Vagina (tissue), 2 donors: ENCODE measurements at places on chromosomes 4 and X.

DNA sequence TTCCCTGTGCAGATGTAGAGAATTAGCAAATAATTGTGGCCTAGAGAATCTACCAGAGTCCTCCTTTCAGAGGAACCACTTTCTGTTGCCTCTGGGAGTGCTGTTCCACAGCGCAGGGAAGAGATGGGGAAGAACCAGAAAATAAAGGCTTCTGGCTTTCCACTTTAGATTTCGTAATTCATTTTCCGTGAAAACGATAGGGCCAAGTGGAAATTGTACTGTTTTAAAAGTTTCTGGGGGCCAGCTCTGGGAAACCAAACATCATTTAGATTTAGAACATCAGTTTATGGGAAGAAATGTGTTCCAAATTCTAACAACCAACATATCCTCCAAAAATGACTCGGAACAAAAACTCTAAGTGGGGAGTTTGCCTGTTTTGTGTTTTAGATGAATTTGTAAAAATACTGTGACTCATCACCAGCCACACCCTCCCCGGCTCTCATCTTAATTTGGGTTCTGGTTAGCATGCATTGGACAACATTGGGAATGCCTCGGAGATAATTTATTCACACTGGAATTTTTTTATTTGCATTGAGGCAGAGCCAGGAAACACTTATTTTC lies 65.2 kb upstream of the LNX1 start:
- H3K27ac ChIP-seq: peak overlapping the region; percentile 78
- H3K36me3 ChIP-seq: no peaks in the 10 kb centered on the region
- peaks cover 65% of the 10 kb centered on the region for H3K4me1 ChIP-seq

GRCh38 chr4:53510321-53510720 lies 81.0 kb downstream of the LNX1 start:
- H3K27me3 ChIP-seq: no peaks in the 10 kb centered on the region
- no peak overlapping the region for H3K4me3 ChIP-seq
- H3K36me3 ChIP-seq: no peaks in the 10 kb centered on the region
- no peak overlapping the region for H3K27ac ChIP-seq
- no peak for DNase-seq

- no peak for DNase-seq
- no peak overlapping the region for H3K27ac ChIP-seq
- H3K27me3 ChIP-seq: no peaks in the 10 kb centered on the region
- H3K4me1 ChIP-seq: no peaks in the 10 kb centered on the region
- H3K36me3 ChIP-seq: no peaks in the 10 kb centered on the region
These were observed 60.1 kb upstream of the S100G start for GRCh38 chrX:16589826-16590225.

- H3K27me3 ChIP-seq: no peaks in the 10 kb centered on the region
- H3K27ac ChIP-seq: no peak overlapping the region
- DNase-seq: no peak
- no peaks in the 10 kb centered on the region for H3K4me1 ChIP-seq
These were observed 1071.2 kb upstream of the ADGRL3 start for GRCh38 chr4:60128888-60129287.

DNA sequence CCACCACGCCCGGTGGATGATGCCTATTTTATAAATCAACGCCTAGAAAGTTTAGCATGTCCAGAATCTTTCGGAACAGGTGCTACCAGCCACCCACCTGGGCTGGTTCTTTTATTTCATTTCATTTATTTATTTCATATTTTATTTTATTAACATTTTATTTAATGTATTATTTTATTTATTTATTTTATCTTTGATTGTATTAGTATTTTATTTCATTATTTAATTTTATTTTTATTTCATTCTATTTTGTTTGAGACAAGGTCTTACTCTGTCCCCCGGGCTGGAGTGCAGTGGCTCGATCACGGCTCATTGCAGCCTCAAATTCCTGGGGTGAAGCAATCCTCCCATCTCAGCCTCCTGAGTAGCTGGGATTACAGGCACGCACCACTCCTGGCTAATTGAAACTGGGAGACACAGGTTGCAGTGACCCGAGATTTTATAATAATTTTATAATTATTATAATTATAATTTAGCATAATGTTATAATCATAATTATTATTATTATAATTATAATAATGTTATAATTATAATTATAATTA lies 187.2 kb downstream of the SHOX start:
- H3K4me1 ChIP-seq: no peaks in the 10 kb centered on the region
- no peaks in the 10 kb centered on the region for H3K36me3 ChIP-seq
- no peak for DNase-seq
- H3K27me3 ChIP-seq: no peaks in the 10 kb centered on the region

DNA sequence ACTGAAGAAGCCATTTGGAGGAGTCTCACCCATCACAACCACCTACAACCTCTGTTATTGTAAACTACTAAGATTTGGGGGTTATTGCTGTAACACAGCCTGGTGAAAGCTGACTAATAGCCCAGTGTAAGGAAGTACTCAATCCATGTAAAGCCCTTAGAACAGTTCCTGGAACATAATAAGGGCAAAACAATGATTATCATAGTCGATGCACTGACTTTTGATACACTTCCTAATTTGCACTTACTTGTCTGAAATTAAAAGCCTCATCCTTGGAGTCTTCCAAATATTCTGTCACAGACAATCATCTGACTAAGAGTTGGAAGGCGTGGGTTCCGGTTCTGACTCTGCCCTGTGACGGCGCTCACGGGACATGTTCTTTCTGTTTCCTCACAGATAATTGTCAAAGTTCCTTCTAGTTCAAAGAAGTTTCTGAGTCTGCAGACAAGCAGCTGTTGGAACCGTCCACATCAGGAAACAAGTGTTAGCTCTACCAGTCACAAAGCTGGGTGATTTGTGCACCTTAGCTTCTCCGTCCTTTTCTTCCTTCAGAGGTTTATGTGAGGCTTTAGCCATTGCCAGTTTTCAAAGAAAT lies 33.4 kb upstream of the RASGEF1B start:
- peaks cover 20% of the 10 kb centered on the region for H3K4me1 ChIP-seq
- H3K27me3 ChIP-seq: no peaks in the 10 kb centered on the region
- no peak overlapping the region for H3K4me3 ChIP-seq
- no peak for DNase-seq
- H3K36me3 ChIP-seq: no peaks in the 10 kb centered on the region

- DNase-seq: no peak
- no peak overlapping the region for H3K27ac ChIP-seq
- H3K27me3 ChIP-seq: no peaks in the 10 kb centered on the region
- H3K4me3 ChIP-seq: no peak overlapping the region
These were observed 31.8 kb upstream of the IQSEC2 start for GRCh38 chrX:53312946-53313727.

- no peaks in the 10 kb centered on the region for H3K27me3 ChIP-seq
- peaks cover 18% of the 10 kb centered on the region for H3K4me1 ChIP-seq
- peak overlapping the region; percentile 44 for H3K4me3 ChIP-seq
- peak overlapping the region; percentile 27 for H3K27ac ChIP-seq
- DNase-seq: no peak
These were observed 111.4 kb upstream of the TTC29 start for GRCh38 chr4:147056940-147057610.

DNA sequence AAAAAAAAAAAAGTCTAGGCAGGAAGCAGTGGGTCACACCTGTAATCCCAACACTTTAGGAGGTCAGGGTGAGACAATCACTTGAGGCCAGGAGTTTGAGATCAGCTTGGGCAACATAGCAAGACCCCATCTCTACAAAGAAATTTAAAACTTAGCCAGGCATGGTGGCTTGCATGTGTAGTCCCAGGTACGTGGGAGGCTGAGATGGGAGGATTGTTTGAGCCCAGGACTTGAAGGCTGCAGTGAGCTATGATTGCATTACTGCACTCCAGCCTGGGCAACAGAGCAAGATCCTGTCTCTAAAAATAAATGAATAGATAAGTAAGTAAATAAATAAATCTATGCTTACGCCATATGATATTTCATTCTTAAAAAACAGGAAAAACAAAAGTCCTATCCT lies 65.3 kb downstream of the DHRSX start:
- no peaks in the 10 kb centered on the region for H3K36me3 ChIP-seq
- H3K27me3 ChIP-seq: no peaks in the 10 kb centered on the region
- H3K27ac ChIP-seq: no peak overlapping the region
- DNase-seq: no peak

DNA sequence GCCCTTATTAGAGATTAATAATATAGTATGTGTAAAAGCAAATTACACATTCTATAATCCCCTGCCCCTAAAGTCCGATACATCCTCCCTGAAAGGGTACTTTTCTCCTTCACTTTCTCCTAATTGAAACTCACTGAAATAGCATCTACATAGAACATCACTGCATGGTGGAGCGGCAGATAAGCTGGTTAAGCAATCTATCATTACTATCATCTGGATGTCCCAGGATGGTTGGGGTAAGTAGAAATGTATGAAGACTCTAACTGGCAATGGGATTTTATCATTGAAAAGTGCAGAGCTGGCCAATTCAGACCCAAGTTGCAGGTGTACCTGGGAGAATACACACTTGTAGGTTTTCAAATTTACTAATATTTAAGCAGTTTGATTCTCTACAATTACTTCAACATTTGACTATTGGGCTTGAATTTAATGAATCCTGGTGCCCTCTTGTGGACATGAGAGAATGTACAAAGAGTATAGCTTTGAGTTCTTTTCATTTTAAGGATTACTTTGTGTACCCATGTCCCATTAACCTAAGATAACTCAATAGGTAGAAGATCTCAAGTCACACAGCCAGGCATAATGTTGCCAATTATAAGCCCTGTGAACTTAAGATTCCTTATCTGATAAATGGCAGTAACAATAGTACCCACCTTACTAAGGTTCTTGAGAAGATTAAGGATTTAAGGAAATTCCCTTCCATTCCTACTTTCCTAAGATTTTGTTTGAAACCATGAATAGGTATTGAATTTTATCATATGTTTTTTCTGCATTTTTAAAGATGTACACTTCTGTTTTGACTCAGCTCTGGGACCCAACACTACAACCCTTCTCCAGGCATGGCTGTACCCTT lies 69.8 kb downstream of the SHROOM3 start:
- no peaks in the 10 kb centered on the region for H3K4me1 ChIP-seq
- H3K27me3 ChIP-seq: no peaks in the 10 kb centered on the region

- no peak for DNase-seq
- H3K27ac ChIP-seq: no peak overlapping the region
- H3K36me3 ChIP-seq: no peaks in the 10 kb centered on the region
- peaks cover 48% of the 10 kb centered on the region for H3K4me1 ChIP-seq
These were observed 3.6 kb downstream of the USP46 start for GRCh38 chr4:52655506-52655905.

- no peaks in the 10 kb centered on the region for H3K36me3 ChIP-seq
- DNase-seq: no peak
- H3K4me3 ChIP-seq: no peak overlapping the region
- H3K4me1 ChIP-seq: no peaks in the 10 kb centered on the region
- no peaks in the 10 kb centered on the region for H3K27me3 ChIP-seq
- H3K27ac ChIP-seq: no peak overlapping the region
These were observed 729 bp downstream of the CXCL11 start for GRCh38 chr4:76035141-76035540.

DNA sequence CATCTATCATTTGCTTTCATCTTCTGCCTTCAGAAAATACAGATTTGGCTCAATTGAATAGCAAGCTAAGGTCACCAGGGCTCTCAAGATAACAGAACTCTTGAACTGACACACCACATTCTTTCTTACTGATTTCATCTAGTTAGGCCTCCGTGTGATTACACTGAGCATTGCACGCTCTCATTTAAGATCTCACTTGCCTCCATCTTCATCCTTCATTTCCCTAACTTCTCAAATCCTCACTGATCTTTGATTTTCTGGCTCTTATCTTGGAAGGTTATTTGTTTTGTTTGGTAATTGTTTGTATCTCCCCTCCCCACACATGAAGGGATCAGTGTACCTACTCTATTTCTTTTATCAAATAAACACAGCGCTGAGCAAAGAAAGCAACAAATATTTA lies 47.7 kb downstream of the MANBA start:
- H3K27ac ChIP-seq: no peak overlapping the region
- H3K27me3 ChIP-seq: no peaks in the 10 kb centered on the region
- no peak for DNase-seq
- no peaks in the 10 kb centered on the region for H3K4me1 ChIP-seq

DNA sequence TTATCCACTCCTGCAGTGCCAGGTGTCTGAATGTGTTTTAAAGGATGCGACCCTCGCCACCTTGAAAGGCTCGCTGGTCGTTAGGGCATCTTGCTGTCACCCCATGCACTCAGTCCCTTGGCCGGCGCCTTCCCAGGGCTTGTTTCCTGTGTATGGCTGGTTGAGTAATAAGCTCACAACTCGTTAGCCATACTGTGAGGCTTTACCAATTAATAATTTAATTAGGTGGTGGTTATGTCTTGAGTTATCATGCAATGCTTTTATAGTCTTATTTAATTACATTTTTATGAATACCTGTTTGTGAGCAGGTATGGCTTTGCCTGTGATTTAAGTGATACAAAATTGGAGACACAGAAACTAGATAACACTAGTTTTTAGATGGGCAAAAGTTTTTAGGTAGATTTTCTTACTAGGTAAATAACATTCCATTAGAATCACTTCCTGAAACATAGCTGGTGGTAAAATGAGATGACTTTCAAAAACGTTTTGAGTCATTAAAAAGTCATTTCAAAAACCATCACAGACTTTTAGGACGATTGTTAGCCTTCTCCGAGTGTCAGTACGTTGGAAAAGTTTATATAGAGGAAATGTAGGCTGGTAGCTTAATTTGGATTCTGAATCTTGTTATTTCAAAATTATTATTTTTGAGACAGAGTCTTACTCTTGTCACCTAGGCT lies 18.2 kb downstream of the PTTG2 start:
- H3K36me3 ChIP-seq: no peaks in the 10 kb centered on the region
- no peak for DNase-seq
- H3K27ac ChIP-seq: peak overlapping the region; percentile 98
- peaks cover 39% of the 10 kb centered on the region for H3K4me1 ChIP-seq
- H3K27me3 ChIP-seq: no peaks in the 10 kb centered on the region
- peak overlapping the region; percentile 96 for H3K4me3 ChIP-seq

GRCh38 chr4:101259876-101260275 lies 87.5 kb downstream of the PPP3CA start:
- H3K4me3 ChIP-seq: no peak overlapping the region
- DNase-seq: no peak
- H3K27me3 ChIP-seq: no peaks in the 10 kb centered on the region
- peaks cover 40% of the 10 kb centered on the region for H3K4me1 ChIP-seq

DNA sequence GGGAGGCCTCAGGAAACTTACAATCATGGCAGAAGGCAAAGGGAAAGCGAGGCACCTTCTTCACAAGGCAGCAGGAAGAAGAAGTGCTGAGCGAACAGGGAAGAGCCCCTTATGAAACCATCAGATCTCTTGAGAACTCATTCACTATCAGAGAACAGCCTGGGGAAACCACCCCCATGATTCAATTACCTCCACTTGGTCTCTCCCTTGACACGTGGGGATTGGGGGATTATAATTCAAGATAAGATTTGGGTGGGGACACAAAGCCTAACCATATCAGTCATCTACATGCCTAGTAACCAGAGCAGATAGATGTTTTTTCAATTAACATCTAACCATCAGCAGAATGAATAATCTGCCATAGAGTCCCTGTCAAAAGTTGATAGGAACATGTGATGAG lies 30.4 kb downstream of the FAM13A start:
- no peak overlapping the region for H3K27ac ChIP-seq
- no peak overlapping the region for H3K4me3 ChIP-seq
- DNase-seq: no peak
- peaks cover 4% of the 10 kb centered on the region for H3K36me3 ChIP-seq
